Jurkat, Clone E6-1 (cell line): ENCODE measurements at places on chromosomes 7 and 10.

GRCh38 chr10:17547060-17547459 lies 70.1 kb downstream of the HACD1 start:
- DNase-seq: no peak

DNA sequence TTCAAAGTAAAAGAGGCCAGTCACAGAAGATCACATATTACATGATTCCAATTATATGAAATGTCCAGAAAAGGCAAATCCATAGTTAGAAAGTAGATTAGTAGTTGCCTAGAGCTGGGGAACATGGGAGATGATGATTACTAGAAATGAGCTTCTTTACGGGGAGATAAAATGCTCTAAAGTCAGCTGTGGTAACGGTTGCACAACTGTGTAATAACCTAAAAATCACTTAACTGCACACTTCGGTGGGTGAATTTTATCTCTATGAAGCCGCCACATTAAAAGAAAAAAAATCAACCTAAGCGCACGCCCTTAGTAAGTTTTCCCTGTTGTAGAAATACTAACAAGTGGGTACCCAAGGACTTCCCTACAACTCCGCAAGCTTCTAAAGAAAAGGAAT lies 15.9 kb downstream of the XRCC2 start:
- no peak for DNase-seq

GRCh38 chr10:20993830-20994527 lies 96.9 kb upstream of the NEBL start:
- DNase-seq: no peak

GRCh38 chr7:42694894-42695507 lies 216.9 kb downstream of the C7orf25 start:
- DNase-seq: no peak

GRCh38 chr7:33590916-33591315 lies 314.4 kb upstream of the BMPER start:
- no peak for DNase-seq

GRCh38 chr7:75660566-75661215 lies 78.0 kb downstream of the HIP1 start:
- DNase-seq: no peak

DNA sequence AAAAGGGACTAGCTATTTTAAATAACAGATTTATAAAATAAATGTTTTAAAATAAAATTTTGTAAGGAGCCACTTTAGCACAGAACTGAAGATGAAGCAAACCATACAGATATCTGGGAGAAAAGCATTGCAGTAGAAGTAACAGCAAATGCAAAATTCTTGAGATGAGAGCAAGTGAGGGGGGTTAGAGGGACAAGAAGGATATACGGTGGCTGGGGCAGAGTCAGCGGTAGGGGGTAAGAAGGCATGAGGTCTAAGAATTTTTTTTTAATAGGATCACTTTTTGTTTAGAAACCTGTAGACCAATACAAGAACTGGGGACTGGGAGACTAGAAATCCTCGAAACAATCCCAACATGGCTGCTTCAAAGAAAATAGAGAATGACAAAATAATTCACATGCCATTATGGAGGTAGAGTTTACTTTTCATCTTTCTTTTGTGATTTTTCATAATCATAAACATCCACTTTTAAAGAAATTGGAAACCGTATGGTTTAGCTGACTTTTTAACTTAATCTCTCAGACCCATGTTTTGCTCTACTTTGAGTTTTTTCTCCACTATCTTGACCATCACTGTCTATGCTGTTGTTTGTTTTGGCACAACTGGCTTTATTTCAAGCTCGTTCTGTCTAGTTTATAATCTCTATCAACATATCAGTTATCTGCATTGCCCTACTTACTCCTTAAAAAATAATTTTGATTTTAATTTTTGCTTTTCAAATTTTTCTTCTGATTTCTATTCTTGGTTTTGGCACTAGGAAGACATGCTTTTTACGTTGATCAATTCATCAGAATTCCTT lies 73.5 kb downstream of the KMT2C start:
- no peak for DNase-seq

DNA sequence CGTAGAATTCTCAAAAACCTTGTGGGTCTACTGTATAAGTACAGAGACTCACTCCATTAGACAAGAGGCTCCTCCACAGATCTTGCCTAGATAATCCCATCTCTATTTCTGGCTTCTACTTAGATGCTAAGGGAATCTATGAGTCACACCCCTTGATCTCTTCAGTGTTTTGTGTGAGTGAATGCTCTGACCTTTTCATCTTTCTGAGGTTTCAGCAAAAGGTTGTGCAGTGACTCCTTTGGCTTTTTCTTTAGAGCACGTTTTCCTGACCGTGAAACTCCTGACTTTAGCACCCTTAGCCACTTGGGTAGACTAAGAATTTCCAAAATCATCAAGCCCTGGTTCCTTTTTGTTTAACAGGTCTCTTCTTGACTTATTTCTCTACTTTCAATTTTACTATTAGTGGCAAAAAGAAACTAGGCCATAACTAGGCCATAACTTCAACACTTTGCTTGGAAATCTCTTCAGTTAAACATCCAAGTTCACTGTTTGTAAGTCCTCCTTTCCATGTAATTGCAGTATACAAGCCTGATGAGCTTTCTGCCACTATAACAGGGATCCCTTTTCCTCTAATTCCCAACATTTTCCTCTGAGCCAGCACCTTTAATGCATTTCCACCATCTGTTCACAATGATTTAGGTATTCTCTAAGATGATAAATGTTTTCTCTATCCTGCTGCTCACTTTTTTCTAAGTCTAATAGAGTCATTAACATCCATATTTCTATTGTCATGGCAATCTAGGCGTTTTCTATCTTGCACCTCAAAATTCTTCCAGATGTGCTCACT lies 19.4 kb downstream of the COPG2 start:
- no peak for DNase-seq
